Activated gamma-delta T cell treated with Interleukin-2 at 50 U/mL for 16 hours (primary cell): ENCODE measurements at places on chromosomes 7 and 10.
A peak's percentile ranks its signal among the peaks of the same experiment; 100 is the strongest.

DNA sequence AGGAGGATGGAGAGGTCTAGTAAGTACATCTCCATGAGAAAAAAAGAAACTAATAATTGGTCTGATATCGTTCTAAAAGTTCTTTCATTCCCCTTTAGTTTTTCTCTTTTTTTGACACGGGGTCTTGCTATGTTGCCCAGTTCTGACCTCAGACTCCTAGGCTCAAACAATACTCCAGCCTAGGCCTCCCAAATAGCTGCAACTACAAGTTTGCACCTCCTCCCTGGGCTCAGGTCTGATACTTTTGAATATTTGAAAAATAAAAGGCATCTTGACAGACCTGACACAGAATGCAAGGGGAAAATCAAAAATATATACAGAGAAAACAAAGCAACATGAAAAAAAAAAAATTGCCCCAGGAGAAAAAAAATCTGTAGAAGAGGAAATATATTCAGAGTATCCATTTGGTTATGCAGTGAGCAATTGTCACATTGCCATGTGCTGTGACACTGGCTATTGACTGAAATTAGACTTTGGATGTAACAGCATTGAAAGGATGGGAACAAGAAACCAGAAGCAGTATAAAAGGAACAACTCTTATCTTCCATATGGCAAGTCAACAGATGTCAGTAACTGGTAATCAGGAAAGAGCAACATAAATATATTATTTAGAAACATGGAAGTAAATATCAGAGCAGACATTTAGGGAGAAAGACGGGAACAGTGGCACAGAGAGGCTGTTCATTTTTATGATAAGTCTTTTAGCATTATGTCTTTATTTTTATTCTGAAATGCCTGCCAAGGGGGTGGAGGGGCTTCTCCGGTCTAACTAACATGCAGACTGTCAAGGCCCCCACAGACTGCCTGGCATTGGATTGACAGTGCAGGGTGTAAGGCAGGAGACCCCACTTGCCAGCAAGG lies 408.4 kb downstream of the PARD3 start:
- no peak for DNase-seq

DNA sequence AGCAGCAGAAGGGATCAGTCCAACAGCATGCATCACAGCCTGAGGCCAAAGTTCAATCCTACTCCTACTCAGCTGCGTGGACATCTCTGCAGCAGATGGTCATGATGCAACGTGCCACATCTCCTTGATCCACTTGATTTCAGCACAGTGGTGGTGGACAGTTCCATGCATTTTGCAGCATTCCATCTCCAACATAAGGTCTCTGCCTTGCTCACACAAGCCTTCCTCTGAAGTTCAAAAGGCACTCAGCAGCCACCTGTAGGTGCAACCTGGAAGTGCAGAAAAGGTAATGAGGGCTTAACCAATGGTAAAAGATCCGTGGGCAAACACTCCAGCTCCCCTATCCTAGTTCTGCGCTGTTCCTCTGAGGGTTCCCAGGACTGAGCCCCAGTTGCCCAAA lies 57.5 kb upstream of the CHCHD3 start:
- DNase-seq: no peak

GRCh38 chr10:14604181-14605142 lies 170.2 kb downstream of the FAM107B start:
- DNase-seq: peak; percentile 69

- DNase-seq: no peak
These were observed 2.9 kb downstream of the CDK14 start for GRCh38 chr7:90599038-90599437.
